ENCODE measurements at places on chromosomes 6 and 20.

- no peak for DNase-seq
Observed at GRCh38 chr20:59359906-59360725, 59.7 kb downstream of the EDN3 start.

DNA sequence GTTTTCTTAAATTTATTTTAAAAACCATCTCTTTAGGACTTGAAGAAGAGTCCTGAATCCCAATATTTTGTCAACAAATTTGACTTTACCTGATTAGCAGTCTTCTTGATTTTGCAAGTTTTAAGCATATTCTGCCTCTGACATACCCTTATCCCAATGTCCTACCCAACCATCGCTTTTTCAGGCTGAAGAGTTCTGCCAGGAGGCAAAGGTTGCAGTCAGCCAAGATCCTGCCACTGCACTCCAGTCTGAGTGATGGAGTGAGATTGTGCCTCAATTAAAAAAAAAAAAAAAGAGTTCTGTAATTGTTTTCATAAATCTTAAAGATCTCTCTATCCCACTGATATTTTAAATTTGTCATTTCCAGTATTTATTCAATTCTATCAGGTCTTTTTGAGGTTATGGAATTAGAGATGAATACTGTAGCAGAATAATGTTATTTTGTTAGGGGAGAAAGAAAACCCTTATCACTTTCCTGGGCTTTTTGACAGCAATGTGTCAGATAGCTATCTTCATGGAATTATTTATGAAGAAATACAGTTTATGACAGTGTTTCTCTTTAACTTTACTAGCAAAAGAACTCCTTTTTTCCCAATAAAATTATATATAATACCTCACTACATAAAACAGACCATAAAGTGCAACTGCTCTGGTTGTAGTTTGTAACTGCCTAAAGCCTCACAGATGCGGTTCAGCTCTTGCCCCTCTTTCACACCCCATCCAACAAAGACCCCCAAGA lies 78.2 kb downstream of the IBTK start:
- no peak for DNase-seq

GRCh38 chr6:109008537-109009235 lies 86.0 kb downstream of the SESN1 start:
- DNase-seq = no peak

DNA sequence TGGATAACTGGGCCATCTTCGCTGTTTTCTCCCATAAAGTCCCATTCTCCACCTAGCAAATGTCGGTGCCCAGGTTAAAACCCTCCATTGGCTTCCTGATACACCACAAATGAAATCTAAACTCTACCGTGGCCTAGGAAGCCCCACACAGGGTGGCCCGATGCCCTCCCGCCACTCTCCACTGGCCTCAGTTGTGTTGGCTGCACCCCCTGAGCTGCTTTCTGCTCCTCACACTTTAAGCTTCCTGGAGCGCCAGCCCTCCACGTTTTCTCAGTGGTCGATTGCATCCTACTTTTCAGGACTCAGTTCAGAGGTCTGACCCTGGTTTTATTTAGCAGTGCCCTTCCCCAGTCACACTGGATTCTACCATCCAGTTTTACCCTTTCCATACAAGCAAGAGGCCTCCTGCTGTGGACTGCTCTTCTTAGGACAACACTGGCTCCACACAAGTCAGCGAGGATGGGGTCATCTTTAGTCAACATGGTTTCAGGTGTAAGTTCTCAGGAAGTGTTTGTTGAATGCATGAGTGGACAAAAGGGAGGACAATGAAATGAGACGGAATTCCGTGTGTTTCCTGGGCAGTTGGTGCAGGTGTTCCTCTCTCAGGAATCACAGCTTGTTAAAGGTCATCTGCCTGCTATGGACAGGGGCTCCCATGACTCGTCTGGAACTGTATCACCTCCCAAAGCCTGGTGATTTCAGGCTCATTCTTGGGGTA lies 124.1 kb downstream of the SULF2 start:
- no peak for DNase-seq

- DNase-seq = no peak
Observed at GRCh38 chr6:13131935-13132661, 196.2 kb downstream of the TBC1D7 start.

DNA sequence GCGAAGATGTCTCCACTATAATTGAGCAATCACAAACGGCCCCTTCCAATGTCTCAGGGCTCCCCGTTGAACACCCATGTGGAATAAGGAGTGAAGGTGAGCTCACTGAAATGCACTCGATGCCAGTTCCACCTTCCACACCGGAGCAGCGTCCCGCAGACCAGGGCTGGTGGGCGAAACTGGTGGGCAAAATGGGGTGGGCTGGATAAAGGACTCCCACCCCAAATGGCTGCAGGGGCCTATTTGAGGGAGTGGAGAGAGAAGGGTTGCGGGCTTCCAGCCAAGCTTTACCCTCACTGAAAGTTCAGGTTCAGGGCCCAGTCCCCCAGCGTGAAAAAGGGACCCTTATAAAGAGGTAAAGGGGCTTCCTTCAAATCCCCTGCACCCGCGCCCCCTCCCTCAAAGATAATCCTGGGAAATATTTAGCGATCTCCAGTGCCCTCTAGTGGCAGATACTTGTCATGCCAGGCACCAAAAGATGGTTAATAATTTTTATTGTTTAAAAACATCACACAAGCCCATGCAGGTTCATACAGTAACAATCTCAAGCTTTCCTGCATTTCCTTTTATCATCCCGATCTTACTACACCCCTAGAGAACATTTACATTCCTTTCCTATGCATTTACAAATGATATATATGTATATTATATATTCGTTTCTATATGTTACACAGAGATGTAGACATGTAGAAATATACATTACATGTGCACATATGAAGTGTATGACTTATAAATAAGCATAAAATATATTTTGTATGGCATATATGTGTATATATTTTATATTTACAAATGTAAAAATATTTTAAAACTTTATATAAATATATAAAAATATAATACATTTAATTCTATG lies 58.2 kb upstream of the NKX2-2 start:
- DNase-seq = no peak

GRCh38 chr20:63624486-63624885 lies 2.4 kb downstream of the GMEB2 start:
- DNase-seq = no peak

DNA sequence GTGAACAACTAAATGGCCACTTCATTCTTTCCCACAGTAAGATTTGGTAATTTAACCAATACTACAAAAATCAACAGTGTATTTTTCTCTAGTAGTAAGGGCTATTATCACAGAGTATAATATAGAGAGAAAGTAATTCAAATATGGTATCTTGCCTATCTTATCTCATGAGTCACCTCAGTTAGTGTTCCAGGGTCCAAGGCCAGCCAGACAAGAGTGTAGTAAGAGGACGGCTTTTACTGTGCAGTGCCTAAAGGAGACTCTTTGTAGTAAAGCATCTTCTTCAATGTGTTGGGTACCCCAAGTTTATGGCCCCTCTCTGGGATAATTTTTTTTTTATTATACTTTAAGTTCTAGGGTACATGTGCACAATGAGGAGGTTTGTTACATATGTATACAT lies 607.4 kb downstream of the PKHD1 start:
- no peak for DNase-seq

GRCh38 chr6:135170849-135171248 lies 10.3 kb upstream of the MYB start:
- DNase-seq = no peak

DNA sequence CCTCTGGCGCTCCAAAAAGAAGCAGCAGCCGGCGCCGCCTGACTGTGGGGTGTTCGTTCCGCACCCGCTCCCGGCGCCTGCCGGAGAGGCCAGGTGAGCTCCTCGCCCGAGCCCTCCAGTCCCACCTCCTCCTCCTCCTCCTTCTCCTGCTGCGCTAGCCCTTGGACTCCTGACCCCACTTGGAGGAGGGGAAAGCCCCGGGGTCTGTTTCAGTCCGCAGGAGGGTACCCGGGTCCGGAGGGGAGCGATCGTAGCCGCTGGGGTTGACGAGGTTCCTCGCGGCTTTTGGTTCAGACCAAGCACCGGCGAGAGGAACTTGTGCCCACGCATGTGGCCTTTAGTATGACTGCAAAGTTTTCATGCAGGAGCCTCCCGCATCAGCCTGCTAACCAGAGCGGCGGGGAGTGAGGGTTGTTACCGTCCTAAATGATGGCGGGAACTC lies 493 bp downstream of the CRYBG1 start:
- DNase-seq = no peak
